Left kidney (tissue), 8 donors: ENCODE measurements at places on chromosomes 7 and 10. TPM values are rescaled to one million over a fixed set of nuclear protein-coding genes. Genes with fewer than 3 reads are reported as not detected.

GPR26 gene
- polyA plus RNA-seq, result 0.07 TPM

EIF3B gene
- 187 TPM for polyA plus RNA-seq

GDF2 gene
- not detected for polyA plus RNA-seq

ZNF398 gene
- 15.6 TPM for polyA plus RNA-seq

C10orf53 gene
- polyA plus RNA-seq, result not detected

TUBAL3 gene
- 0.40 TPM for polyA plus RNA-seq

SBDS gene
- polyA plus RNA-seq, result 116 TPM

ATOH7 gene
- 1.7 TPM for polyA plus RNA-seq

PNLIPRP1 gene
- 0.13 TPM for polyA plus RNA-seq

UCN3 gene
- 1.0 TPM for polyA plus RNA-seq

MYH16 gene
- polyA plus RNA-seq, result 0.20 TPM

INPP5F gene
- 72.9 TPM for polyA plus RNA-seq

DENND2A gene
- polyA plus RNA-seq, result 35.5 TPM

TUBB8 gene
- 1.1 TPM for polyA plus RNA-seq
